Fibroblast of villous mesenchyme (primary cell): ENCODE measurements at places on chromosomes 1 and 21.

DNA sequence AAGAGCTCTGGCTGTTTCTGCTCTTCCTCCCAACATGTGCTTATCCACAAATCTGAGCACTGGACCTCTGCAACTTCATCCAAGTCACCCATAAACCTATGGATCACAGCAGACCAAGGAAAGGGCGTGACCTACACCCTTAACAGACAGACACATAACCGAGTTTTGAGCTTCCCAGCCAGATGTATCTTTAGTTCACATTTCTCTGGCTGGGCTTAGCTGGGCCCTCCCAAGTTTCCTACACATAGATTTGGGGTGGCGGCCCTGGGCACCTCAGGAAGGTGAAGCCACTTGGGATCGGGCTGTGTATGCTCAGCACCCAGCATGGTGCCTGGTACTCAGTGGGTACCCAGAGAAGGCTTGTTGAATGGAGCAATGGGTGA, 26.4 kb downstream of the FAAH start:
- no peak for DNase-seq

GRCh38 chr1:154400381-154400801, 4.8 kb upstream of the IL6R start:
- no peak for DNase-seq

DNA sequence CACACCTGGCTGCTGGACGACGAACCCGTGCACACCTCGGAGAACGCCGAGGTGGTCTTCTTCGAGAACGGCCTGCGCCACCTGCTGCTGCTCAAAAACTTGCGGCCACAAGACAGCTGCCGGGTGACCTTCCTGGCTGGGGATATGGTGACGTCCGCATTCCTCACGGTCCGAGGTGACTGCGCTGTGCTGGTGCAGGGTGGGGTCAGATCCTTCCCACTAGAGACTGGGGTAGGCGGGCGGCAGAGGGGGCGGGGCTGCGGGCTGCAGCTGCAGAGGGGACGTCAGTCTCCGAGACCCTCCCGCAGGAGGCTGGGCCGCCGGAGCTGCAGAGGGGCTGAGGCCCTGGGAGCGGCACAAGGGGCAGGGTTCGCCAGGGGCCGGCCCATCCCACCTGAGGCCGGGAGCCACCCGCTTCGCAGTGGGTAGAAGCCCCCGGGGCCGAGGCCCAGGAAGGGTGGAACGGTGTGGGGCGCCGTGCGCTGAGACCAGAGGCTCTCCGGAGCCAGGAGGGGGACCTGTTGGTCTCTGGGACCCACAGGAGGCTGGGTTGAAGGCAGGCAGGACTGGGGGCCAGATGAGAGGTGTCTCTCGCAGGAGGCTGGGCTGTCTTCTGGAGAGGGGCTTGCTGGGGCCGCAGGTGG, 90.6 kb downstream of the TRIM11 start:
- no peak for DNase-seq

GRCh38 chr1:68112835-68113243, 62.4 kb upstream of the DIRAS3 start:
- peak; percentile 63 for DNase-seq

- no peak for DNase-seq
Measured at GRCh38 chr1:219215477-219215876, 41.8 kb downstream of the LYPLAL1 start.

GRCh38 chr1:203671521-203672278, 45.1 kb downstream of the ATP2B4 start:
- no peak for DNase-seq

GRCh38 chr1:194705123-194705854, 1518.9 kb upstream of the B3GALT2 start:
- DNase-seq: no peak

DNA sequence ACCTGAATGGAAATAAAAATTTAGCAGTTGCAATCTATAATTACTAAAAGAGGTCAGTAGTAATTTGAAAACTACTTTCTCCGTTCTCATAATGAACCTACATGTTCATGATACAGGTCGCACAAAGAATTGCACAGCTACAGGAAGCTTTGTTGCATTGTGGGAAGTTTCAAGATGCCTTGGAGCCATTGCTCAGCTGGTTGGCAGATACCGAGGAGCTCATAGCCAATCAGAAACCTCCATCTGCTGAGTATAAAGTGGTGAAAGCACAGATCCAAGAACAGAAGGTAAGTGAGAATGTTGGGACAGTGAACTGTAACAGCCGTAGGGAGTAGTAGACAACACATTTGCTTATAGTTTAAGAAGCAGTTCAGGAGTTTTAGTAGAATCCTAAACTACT, 68.8 kb upstream of the BMP8A start:
- DNase-seq: no peak

DNA sequence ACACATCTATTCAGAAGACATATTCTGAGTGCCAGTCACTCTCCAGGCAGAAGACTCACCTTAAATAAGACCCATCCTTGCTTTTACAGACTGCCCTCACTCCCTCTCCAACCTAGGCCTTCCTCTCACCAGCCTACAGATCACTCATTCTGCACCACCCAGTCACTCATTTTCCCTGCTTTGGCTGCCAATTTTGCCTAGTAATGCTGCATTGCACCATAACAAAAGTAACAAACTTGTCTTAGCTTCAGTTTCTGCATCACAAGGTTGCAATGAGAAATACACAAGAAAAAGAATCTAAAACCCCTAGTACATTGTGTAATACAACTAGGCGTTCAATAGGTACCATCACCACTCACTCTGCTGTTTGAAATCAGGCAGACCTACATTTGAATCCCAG, 292.4 kb downstream of the PLPP3 start:
- no peak for DNase-seq

GRCh38 chr1:55057956-55058298, 18.6 kb downstream of the PCSK9 start:
- no peak for DNase-seq

DNA sequence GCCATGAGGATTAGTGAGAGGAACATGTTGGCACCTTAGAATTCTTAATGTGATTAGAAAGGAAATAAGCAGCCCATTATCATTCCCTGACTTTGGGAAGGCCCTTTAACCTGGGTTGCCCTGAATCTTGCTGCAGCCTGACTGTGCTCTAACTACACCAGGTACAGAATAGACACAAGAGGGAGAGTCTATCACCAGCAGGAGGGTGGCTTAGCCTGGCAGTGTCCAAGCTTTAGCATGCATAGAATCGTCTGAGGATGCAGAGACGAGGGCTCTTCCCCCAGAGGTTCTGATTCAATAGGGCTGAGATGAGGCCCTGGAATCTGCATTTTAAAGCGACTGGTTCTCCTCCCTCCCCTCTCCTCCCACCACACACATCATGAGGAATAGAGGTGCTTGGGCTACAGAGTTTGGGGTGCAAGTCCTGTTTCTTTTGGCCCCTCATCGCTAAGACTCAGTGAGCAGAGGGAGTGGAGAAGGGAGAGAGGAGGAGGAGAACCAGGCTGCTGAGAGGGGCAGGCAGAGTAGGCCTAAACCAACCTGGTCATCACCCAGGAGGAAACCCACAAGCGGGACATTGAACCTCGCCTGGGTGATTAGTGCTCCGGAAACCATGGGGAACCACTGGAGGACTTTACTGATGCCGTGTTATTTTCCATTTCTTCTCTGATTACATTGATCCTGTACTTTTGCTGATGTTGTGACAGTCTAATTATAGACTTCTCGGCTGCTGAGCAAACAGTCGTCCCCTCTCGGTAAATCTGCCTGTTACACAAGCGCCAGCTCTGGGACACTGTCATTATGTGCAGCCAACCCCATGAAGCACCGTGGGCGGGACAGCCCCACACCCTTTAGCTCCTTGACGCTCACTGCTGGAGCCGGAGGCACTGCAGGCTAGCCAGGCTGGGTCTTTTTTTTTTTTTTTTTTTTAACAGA, 6.3 kb upstream of the TENT5C start:
- DNase-seq: no peak

DNA sequence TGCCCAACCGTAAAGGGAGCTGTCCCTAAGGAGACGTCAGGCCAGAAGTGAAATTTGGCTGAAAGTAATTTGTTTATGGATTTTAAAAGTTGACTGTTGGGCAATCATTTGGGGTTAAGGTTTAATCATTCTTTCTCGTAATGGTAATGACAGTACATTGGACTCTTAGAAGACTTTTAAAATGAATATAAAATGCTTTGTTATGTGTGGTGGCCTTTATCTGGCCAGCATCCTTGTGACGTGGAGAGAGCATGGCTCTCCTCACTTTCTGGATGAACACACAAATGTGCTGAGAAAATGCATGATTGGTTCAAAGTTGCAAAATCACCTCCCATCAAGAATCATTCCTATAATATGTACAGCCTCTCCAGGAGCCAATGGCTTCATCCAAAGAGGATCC, 160.2 kb downstream of the DHRS3 start:
- peak; percentile 87 for DNase-seq

- DNase-seq: no peak
Measured at GRCh38 chr1:146021622-146022402, at the start of gene HJV. Gene HJV (minus strand): TSS chr1:146021735. CDS start chr1:146020231, 1,504 bp downstream.

- DNase-seq: peak; percentile 13
Measured at GRCh38 chr1:208654241-208654640, 410.1 kb upstream of the PLXNA2 start.

GRCh38 chr21:39131791-39132190, 51.5 kb downstream of the PSMG1 start:
- DNase-seq: no peak

- DNase-seq: peak; percentile 80
Measured at GRCh38 chr1:30191154-30191702, 532.2 kb downstream of the MATN1 start.

DNA sequence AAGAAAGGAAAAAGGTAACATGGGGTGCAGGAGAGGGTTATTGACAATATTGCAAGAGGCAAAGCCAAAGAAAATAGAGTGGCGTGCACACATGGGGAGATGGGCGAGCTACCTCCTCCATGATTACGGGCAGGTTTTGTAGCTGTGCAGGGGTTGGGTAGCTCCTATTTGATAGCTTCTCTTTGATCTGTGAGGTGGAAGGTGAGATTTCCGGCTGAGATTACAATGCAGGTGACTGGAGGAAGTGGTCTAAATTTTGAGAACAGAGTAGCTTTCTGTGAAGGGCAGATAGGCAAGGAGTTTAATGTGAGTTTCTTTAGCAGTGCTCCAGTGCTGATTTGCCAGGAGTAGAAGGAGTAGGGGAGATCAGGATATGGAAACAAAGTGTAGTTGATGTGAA, 263.4 kb downstream of the PLA2G4A start:
- no peak for DNase-seq

DNA sequence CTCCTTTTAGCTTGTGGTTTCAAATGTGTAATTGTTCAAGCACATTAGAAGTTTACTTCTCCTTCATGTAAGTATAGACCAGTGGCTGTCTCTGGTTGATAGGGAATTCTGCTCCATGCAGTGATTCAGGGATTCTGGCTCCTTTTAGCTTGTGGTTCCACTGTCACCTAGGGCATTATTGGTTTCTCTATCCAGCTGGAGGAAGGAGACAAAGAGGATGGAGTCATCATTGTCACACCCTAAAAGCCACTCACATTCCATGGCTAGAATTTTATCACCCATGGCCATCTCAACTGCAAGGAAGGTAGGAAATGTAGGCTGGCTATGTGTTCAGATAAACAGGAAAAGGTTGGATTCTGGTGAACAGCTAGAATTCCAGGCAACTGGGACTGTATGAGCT, 131.2 kb downstream of the URB2 start:
- no peak for DNase-seq
